Chondrocyte (in vitro differentiated cells): ENCODE measurements at places on chromosomes 6 and 20. TPM values are rescaled to one million over a fixed set of nuclear protein-coding genes. Genes with fewer than 3 reads are reported as not detected.

DNA sequence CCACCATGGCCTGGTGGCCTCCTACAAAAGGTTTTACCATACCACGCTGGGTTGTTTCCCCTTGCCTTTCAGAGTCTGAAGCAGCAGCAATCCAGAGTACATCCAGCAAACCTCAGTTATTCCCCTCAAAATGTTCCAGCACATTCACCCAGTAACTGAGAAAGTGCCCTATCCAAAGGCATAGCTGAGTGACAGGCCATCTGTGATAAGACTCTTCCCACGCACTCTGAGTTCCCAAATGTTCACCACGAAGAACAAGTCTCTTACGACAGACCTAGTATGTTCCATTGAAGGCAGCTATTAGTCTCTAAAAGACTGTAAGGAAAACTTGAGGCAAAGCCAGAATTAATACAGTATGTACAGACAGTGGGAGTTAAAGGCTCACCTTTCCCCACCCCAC is 31.6 kb upstream of the C20orf144 start:
- no peak for DNase-seq

DNA sequence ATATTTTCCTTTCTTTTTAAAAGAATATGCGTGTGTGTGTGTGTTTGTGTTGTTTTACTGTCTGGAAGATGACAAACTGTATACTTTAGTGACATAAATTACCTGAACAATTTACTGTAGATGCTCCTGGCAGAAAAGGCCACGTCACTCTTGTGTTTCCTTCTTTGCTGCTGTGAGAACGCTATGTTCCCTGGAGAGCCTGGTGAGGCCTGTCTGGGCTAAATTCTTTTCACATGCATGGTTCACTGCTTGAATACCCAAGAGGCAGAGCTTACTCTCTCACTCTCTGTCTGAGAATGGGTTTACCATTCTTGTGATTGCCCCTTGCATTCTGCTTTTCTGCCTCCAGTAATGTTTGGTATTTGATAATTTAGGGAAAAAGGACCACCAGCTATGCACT is 64.3 kb downstream of the EDN1 start:
- DNase-seq: no peak

- no peak for DNase-seq
These were observed 117.4 kb upstream of the SOX4 start for GRCh38 chr6:21476112-21476511.

DNA sequence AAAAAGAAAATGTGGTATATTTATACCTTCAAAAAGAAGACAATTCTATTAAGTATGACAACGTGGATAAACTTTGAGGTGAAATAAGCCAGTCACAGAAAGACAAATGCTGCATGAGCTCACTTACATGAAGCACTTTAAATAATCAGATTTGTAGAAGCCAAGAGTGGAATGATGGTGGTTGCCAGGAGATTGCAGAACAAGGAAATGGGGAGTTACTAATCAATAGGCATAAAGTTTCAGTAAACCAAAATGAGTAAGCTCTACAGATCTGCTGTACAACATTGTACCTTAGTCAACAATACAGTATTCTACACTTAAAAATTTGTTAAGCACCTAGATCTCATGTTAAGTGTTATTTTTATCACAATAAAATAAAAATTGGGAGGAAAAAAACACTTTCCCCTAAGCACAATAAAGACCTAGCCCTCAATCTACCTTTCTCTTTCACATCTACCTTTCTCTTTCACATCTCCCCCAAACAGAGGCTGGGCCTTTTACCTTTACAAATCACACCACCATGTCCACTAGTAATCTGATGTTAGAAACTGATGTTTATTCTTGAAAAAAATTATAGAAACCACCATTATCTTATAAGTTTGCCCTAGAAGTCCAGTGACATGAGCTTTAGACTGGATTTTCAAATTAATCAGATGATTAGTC is 73.9 kb downstream of the PKIB start:
- DNase-seq: no peak

GRCh38 chr6:124714728-124715127 is 247.5 kb upstream of the RNF217 start:
- DNase-seq: no peak

DNA sequence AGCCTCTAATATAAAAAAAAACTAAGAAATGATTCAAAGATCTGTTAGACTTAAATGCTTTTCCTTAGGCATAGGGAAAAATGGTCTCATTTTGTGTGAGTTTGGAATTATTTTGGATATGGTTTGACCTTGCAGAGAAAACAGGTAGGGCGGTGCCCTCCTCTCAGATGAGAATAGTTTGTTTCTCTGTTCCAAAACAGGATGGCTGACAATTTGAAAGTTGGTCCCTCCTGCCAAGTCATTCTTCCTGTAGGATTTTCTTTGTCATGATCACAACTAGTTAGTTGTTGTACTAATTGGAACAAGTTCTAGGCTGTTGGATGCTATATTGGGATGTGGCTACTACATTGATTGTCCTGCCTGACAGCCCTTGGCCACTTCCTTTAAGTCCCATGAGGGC is 108.6 kb downstream of the BCKDHB start:
- DNase-seq: no peak

DNA sequence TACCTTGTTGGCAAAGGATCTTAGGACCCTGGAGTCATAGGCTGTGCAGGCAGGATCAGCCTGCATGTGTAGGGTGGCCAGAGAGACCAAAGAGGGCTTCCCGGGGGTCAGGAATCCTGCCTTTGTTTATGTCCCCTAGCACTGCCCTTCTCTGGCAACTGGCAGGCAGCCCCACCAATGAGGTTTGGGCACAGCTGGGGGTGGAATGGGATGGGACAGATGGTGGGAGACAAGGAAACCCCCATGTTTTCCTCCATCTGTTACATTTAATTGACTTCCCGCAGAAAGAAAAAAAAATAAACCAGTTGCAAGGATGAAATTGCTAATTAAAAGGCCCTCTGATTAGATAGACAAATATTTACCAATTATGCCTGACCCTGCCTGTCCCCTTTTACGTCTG is 27.6 kb downstream of the CD40 start:
- DNase-seq: no peak

GRCh38 chr6:94751641-94752329 is 825.5 kb upstream of the MANEA start:
- no peak for DNase-seq

GRCh38 chr20:48718786-48719578 is 108.8 kb downstream of the PREX1 start:
- DNase-seq: peak; percentile 33

IYD gene
- not detected in 3 replicates for total RNA-seq

DLL1 gene
- 0.35 to 0.82 TPM (median 0.41 TPM) in 3 replicates for total RNA-seq

KCNK16 gene
- not detected in 3 replicates for total RNA-seq

LHFPL5 gene
- not detected in 3 replicates for total RNA-seq

MAK gene
- total RNA-seq: not detected in 3 replicates

GNAS-AS1 gene
- total RNA-seq: 1.1 to 2.7 TPM (median 1.7 TPM) in 3 replicates
